Activated naive CD4-positive, alpha-beta T cell treated with anti-CD3 and anti-CD28 coated beads, Interleukin-2, amount 50 U/mL, for 72 hours (primary cell): ENCODE measurements at places on chromosomes 1 and 21. TPM values are rescaled to one million over a fixed set of nuclear protein-coding genes. Genes with fewer than 3 reads are reported as not detected.

Gene PROX1
- 0.08 TPM for total RNA-seq

GRCh38 chr1:193434319-193434718 lies 247.9 kb upstream of the B3GALT2 start:
- no peak for DNase-seq

Gene LRRC3
- total RNA-seq: 5.6 TPM

GRCh38 chr1:7561331-7561921 lies 209.7 kb upstream of the VAMP3 start:
- DNase-seq: no peak

- no peak for DNase-seq
Measured at GRCh38 chr1:43381612-43382011, 8.0 kb downstream of the MED8 start.
